Activated T-cell treated with anti-CD3 and anti-CD28 coated beads, Interleukin-2, amount 50 U/mL, for 48 hours (primary cell): ENCODE measurements at places on chromosomes 6 and 20.
A peak's percentile ranks its signal among the peaks of the same experiment; 100 is the strongest.

DNA sequence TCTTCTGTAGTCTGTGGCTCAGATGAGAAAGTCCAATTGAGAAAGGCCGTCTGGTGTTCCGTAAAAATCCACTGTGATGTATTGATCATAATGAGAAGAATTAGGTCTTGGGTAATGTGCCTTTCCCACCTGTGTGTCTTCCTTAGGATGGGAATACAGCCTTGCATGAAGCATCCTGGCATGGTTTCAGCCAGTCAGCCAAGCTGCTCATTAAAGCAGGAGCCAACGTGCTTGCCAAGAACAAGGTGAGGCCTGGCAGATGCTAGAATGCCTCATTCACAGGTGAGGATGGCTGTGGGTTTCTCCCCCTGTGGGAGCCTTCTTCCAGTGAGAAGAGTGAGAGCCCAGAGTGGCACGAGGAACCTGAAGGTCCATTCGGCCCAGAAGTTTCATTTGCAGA is 32.7 kb downstream of the LYRM2 start:
- DNase-seq: no peak

- no peak for DNase-seq
These were observed 203.4 kb upstream of the SULF2 start for GRCh38 chr20:47988676-47989075.

DNA sequence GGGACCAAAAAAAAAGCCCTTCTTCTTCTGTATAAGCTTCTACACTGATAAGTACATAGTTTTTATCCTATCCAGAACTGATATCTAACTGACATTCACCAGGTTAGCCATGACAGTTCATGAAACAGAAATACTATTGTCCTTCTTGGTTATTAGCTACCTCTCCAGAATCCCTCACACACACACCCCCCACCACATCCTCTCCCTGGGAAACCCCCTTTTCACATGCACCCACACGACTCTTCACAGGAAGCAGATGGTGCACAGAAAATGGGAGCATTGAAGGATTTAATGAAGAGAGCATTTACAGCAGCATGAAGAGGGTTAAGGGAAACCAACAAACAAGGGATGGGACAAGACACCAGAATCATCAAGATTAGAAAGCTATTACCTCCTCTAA is 88.9 kb downstream of the FHL5 start:
- no peak for DNase-seq

GRCh38 chr6:107542192-107542668 is 52.3 kb downstream of the SOBP start:
- no peak for DNase-seq

DNA sequence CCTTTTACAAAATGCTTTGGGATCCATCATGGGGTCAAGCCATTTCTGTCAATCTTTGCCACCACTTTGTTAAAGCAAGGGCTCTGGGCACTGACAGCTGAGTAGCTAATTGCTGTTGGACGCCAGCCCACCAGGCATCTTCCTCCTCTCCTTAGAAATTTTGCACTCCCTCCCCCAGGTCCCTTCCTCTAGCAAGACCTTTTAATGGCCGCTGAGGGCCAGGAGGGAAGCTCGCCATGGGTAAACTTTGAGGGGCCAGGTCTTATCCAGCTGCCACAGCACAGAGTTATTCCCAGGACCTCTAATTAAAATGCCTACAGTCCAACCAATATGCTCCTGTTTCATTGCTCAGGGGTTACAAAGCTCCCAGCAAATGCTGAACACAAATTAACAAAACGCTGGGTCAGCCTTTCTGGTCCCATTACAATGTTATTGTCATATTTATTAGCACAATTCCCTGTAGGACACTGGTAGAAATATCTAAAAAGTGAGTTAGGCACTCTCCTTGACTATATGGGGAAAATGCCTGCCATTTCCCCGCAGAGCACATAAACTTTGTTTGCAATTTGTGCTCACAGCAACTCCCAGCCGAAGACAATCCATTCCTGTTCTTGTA is 16.8 kb downstream of the SCML4 start:
- DNase-seq: peak; percentile 7

DNA sequence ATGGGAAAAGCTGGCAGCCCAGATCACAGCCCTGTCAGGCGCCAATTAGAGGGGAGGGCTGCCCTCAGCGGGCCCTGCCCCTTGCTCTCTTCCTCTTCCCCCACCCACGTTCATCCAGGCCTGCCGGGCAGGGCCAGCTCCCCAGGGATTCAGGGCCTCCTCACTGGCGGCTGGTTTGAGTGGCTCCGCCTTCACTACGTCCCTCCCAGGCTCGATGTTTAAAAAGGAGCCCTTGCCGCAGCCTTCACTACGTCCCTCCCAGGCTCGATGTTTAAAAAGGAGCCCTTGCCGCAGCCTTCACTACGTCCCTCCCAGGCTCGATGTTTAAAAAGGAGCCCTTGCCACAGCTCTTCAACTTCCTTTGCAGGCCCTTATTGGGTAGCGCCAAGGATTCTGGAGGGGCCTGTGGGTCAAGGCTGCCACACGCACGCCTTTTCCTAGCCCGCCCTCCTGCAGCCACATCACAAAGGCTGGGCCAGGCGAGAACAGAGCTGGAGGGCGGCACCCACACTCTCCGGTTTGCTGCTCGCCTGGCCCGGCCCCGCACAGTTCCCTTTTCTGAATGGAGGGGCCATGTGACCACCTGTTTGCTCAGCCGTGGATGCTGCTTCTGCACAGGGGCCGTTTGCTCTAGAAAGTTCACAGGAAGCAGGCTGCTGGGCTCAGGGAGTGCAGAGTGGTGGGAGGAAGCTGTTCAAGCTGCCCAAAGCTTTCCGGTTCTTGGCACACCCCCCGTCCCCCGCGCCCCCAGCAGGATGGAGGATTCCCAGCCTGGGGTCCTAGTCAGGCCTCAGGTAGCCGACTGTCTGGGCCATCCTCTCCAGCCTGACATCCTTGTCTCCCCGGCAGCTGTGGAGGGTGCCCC is 1.6 kb downstream of the SLC17A9 start:
- DNase-seq: peak; percentile 67

GRCh38 chr6:145067430-145067829 is 667.9 kb downstream of the EPM2A start:
- DNase-seq: no peak

DNA sequence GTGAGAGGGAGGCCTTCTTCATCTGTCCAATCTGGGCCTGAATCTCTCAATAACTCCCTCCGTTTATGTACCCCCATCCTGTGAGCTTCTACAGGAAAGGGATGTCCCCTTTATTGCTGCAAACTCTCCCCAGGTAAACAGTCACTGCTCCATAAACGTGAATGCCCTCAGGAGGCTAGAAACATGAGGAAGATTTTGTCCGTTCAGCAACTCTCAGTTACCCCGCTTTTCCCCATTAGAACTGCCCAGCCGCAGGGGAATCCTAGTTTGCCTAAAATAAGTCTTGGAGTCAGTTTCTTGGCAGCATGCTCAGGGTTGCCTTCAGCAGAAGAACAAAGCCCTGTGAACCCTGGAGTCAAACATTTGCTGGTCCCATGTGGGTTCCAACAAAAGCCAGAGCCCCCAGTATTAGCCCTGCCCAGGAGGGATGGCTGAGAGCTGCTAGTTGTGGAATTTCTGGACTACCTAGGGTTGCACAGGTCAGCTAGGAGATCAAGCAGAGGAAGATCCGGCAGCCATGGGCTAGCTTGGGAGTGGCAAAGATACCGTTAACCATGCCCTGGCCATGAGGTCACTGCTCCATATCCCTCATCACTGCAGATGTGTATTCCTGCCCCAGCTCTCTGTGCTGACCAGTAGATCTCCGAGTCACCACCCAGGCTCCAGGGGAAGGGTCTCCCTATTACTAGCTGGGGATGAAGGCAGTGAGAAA is 640 bp downstream of the LRRN4 start:
- no peak for DNase-seq

GRCh38 chr6:163605385-163606097 is 191.0 kb downstream of the QKI start:
- no peak for DNase-seq

DNA sequence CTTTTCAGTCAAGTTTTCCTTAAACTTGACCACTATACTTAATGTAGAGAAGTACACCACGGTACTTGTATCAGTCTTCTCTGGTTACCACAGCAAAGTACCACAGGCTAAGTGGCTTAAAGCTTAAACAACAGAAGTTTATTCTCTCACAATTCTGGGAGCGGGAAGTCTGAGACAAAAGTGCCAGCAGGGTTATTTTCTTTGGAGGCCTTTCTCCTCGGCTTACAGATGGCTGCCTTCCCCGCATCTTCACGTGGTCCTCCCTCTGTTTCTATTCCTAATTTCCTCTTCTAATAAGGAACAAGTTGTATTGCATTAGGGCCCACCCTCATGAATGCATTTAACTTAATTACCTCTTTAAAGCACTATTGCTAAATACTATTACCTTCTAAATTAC is 258.0 kb downstream of the PLCB1 start:
- no peak for DNase-seq

- DNase-seq: no peak
These were observed 274.8 kb upstream of the BTBD3 start for GRCh38 chr20:11642866-11643265.

DNA sequence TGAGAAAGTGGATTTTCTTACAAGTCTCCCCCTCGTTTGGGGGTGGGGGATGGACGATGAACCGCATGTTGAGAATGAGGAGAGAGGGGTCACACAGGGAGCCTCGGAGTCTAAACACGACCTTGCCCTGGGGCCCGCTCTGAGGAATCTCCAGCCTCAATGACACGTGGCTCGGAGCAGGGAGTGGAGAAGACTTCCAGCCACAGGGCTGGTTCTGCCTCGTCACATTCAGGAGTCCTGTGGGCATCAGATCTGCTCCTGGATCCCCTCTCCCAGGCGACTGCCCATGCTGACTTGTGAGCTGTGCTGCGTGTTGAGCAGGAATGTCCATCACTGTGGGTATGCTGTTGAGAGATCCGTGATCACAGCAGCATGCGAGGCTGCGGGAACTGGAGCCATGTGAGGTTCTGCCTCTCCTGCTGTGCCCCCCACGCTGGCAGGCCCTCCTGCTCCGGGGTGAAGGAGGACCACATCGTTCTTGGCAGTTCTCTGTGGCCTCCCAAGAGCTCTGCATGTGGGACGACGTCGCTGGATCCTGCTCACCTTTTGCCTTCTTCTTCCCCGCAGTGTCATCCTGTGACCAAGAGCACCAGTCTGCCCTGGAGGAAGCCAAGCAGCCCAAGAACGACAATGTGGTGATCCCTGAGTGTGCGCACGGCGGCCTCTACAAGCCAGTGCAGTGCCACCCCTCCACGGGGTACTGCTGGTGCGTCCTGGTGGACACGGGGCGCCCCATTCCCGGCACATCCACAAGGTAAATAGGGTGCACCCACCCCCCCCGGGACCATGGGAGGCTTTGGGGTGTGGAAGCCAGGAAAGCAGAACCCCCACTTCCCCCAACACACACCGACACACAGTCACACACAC is 157.5 kb downstream of the SMOC2 start:
- DNase-seq: no peak

GRCh38 chr6:166152660-166153059 is 15.0 kb downstream of the TBXT start:
- no peak for DNase-seq

DNA sequence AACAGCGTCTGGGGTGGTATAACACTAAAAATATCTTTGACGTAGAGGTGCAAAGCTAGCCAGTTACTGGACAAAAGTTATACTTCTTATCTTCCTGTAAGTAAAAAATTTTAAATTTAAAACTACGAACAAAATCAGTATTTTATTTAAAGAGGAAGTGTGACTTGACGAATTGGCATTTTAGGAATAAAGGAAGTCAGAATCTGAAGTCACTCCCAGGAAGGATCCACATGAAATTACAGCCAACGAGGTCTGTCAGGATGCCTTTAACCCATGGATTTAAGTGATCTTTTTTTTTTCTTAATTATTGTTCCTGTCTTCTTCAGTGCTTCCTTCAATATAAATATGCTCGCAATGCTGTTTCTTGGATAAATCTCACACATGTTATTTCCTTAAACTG is 27.2 kb upstream of the SNX9 start:
- no peak for DNase-seq

- DNase-seq: no peak
These were observed 35.9 kb upstream of the LTV1 start for GRCh38 chr6:143807103-143807772.

DNA sequence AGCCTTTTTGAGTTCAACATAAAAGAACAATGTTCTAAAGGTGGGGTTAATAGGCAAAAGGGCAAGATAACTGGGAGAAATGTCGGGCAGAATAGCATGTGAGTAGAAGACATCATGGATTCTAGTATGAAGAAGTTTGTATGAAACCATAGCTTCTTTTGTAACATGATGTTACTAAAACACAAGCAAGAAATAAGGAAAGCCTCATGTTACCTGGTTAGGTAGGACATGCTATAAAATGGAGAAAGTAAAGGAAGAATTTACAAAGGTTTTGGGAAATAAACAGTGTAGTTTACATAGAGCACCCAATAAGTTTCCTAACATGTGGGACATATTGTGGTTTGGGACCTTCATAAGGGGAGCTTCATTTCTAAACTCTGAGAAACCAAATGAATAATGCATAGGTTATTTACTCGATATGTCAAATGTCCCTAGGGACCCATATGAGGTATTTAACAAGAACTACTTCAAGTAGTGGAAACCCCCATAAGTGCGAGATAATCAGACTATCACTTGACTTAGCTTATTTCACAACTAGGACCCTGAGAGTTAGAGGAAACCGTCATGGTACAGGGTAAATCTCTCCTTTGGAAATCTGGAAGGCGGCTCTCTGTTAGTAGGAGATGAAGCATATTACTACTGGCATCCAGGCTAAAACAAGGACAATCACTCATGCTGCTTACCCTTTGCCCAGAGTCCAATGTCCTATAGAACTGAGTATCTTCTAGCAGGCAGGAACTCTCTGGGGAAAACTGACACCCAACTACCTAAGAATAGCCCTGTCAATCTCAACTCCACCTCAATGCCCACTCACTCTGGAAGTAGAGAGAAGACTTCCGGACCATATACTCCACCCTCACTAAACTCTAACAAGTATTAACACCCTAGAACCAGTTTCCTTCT is 57.5 kb downstream of the ILRUN start:
- DNase-seq: no peak

DNA sequence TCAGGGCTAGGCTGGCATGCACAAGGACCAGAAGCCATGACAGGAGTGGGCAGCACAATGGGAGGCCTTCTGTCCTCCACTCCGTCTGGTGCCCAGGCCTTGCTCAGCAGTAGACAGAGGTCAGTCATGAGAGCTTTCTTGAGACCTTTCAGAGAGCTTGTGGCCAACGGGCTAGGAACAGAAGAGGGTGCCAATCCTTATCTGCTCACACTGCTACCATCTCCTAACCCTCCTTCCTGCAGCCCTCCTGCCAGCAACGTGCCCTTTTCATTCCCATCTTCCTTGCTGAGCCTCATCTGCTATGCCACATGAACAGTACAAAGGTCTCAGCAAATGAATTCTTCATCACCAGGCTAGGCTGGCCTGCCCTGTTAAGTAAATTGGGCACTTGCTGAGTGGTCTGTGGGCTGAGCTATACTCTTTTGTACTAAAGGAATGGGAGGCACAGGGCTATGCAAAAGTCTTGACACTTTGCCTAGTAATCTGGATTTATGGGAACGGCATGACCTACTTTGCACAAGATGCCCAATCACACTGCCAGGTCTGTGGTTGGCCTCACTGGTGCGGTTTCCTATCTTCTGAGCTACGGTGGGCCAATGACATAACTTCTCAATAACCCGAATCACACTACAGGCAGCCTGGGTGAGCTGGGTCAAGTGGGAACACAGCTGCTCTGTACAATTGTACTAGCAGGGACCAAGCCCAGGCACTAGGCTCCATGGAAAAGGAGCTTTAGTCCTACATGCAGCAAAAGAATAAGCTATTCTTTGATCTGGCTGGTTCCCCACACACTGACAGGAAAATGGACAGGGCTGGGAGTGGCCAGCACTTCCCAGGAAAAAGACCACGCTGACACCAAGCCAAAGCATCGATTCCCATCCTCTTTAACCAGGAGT is 47.8 kb downstream of the ELOVL5 start:
- peak; percentile 38 for DNase-seq
